ENCODE measurements at places on chromosomes 2 and 18.

- peak; percentile 67 for DNase-seq
Observed at GRCh38 chr2:118855451-118856279, 8.2 kb upstream of the EN1 start.

DNA sequence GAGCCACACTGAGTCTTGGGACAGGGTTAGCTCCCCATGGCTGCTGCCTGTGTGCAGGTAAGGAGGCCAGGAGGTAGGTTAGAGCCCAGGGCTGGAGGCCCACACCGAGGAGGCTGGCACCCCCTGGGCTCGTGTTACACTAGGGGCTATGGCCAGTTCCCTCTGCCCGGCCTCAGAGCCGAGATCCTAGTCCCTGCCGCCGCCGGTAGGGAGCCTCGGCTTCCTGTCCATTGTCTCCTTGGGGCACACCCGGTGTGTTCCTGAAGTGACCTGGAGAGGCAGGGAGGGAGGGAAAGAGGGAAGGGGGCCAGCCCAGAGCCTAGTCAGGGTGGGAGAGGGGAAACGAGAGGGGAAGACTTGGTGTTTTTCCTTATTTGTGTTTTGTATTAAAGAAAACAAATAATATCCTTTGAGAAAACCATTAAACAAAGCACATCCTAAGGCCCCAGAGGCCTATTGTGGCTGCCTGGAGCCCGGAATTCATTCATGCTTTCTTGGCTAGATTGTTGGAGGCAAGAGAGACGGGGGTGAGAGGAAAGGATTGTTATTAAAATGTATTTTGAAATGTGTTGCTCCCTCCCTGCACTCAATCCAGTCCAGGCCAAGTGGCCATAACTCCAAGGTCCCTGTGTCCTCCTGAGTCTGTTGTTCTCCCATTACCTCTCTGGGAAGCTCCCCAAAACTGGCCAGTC is 170.7 kb downstream of the CTIF start:
- DNase-seq: no peak

GRCh38 chr2:101720732-101721131 is 23.2 kb downstream of the MAP4K4 start:
- no peak for DNase-seq

DNA sequence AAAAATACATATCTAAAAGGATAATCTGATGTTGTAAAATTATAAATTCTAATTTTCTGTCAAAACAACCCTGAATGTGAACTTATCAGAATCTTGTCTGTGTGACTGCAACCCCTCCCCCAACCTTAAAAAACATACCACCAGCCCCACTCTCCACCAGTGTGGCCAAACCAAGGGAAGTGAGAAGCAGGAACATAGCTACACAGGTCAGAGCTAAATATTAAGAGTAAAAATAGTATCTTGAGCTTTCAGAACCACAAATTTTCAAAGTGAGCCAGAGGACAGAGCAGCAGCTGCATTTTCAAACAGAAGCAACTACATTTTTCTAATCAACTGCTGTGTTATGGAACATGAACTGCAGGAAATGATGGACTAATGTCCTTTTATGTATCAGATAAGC is 156.7 kb downstream of the SLC4A10 start:
- DNase-seq: no peak

DNA sequence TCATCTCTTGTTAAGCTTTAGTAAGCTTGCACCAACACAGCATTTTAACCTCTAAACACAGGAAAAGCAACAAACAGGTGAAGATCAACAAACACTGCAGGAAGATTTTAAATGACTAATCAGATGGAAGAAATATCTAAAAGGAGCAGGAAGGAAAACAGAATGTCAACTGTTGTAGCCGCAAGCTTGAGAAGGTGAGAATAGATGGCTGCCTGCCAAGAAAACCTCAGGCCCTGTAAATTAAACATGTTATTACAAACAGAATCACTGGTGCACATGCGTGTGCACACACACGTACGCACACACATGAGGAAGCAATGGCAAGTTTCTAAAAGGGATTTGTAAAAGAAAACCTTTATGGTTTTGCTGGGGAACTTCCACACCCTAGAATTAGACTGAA is 257.8 kb upstream of the GALNT5 start:
- no peak for DNase-seq

GRCh38 chr2:34998741-34999140 is 1356.8 kb upstream of the CRIM1 start:
- no peak for DNase-seq

GRCh38 chr2:222572751-222573174 is 83.1 kb downstream of the FARSB start:
- no peak for DNase-seq

GRCh38 chr18:36862182-36862581 is 33.3 kb downstream of the KIAA1328 start:
- DNase-seq: no peak

GRCh38 chr18:3525870-3526420 is 76.0 kb downstream of the TGIF1 start:
- DNase-seq: peak; percentile 77

GRCh38 chr2:235630718-235631296 is 137.0 kb downstream of the AGAP1 start:
- peak; percentile 9 for DNase-seq
